NCI-H1105 treated with DMSO at 0.1 percent for 48 hours (cell line): ENCODE measurements at places on chromosomes 4 and X.
A peak's percentile ranks its signal among the peaks of the same experiment; 100 is the strongest.

DNA sequence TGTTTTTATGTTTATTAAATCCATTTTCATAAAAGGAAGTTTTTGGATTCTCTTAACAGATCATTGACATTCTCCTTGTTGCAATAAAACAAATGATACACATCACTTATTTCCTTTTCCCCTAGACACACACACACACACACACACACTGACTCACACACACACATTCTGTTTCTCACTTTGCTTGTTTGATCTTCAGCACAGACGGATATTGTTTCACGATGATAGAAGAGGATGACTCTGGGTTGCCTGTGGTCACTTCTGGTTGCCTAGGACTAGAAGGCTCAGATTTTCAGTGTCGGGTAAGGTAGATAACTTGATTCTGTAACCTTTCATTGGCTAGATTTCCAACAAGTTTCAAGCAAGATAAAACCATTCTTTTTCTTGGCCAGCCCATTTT lies 356.8 kb downstream of the BMPR1B start:
- DNase-seq: no peak

DNA sequence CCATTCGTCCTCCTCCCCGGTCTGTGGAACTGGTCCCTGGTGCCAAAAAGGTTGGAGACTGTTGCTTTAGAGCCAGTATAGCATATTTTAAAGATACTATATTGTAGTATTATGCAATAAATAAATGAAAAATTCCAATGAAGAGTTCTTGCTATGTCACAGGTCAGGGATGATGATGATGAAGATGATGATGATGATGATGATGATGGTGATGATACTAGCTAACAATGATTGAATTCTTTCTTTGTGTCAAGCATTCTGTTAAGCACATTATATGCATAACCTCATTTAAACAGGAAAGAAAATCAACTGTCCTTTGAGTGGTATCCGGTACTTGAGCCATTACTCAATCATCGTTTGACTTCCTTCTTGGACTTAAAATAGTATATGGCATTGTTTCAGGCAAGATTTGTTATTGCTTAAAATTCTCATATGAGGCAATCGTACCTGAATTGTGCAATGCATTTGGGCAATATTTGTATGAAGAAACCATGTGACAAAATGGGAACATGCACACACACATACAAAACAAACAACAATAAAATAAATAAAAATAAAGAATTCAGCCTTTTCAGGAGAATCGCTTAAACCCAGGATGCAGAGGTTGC lies 22.8 kb upstream of the TLR2 start:
- DNase-seq: no peak

- DNase-seq: no peak
These were observed 57.2 kb downstream of the IRF2 start for GRCh38 chr4:184416913-184417734.

DNA sequence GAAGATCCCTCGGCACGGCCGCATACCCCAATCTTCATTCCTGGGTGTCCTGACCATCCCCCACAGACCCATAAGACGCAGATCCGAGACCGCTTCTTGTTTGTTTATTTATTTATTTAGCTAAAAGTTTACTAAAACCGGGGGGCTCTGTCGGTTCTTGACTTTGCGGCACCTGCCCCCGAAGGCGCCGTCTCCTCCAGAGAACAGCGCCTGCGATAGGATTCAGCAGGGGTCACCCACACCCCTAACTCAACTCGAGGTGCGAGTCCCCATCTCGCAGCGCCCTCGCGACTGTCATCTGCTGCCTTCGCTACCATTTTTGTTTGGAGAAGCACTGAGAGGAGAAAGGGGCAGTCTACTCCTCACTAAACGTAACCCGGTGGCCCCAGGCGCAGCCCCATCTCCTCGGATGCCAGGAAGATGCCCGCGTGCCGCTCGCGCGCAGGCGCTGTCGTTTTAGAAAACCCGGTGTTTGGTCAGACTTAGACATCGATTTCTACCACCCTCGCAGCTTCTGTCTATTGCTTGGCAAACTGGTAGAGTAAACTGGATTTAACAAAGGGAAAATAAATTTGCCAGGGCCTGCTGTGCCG lies 18.9 kb upstream of the GPR101 start:
- DNase-seq: peak; percentile 48

DNA sequence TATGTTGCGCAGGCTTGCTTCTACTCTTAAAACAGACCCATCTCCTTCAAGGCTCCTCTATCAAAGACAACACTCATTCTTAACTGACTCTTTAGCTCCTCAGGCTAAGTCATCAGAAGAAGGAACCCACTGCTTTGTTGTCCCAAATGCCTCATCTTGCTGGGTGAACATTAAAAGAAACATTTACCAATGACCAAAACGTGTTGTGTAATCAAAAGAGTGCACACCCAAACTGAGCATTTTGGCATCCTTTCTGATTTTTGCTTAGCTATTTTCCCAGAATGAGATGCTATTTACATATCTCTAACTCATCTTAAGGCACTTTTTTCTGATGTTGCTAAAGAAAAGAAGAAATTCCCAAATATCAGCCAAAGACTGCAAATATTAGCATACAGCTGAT lies 131.7 kb upstream of the VCX3A start:
- DNase-seq: no peak

DNA sequence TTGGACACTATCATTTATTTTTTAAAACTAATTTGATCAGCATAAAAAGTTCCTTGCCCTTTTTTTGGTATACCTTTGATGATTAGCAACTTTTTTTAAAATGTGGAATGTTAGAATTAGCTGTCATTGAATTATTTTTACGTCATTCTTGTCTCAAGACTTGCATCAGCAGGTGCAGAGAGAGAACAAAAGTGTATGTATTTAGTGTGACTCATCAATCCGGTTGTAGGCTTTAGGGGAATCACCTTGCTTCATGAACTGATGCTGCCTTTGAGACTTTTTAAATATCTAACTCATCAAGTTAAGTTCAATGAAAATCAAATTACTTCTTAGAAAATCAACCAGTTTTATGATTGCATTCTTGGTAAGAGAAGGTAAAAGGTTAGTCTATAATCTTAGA lies 125.1 kb downstream of the ARX start:
- DNase-seq: no peak

DNA sequence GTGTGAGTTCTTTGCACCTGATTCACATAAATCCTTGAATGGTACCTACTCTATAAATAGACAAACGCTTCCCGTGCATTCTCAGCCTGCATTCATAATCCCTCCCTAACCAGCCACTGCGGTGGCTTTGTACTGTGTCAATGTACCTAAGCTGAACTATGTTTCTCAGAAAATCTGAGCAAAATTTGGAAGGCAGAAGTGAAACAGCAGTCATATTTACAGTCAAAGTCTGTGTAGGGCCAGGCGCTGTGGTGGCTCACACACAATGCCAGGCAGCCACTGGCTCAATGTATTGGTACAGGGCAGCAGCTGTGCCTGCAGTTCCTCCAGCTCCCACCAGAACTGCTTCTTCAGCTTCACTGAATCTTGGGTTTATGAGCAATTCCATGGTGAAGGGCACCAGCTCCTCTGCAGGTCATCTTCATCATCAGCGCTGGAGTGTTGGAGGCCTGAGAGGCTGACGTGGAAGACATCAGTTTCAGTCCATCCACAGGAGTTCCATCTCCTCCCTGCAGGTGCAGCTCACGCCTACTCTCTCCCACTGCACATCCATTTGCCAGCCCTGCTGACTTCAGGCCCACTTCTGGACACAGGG lies 32.3 kb upstream of the IRF2 start:
- no peak for DNase-seq

DNA sequence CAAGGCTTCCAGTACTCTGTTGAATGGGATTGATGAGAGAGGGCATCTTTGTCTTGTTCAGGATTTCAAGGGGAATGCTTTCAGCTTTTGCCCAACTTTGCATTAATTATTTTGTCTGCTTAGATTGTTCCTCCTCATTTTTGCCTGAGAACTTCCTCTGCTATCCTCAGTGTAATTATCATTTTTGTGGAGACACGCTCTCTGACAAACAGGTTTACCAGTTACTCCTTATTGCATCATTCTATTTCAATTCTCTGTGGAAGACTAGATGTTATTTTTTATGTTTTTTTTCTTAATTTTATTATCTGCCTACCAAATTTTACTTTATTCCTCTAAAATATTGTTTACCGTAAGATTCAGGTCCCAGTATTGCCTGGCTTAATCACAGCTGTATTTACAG lies 349.2 kb downstream of the ADGRL3 start:
- no peak for DNase-seq

DNA sequence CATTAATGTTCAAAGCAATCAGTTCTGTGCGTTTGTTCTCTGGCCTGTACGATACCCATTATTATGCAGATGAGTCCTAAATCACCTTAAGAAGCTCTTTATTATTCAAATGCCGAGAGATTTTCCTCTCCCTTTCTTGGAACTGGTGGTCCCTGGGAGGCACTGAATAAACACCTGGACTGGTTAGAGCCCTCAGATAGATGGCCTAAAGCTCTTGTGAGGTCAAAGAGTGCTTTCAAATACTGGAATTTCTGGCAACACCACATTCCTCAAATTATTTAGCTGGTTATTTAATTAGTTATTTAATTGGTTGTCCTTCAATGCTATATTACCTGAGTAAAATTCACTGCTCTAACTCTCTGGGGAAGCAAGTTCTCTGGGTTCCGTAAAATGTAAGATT lies 3.0 kb downstream of the ARHGEF38 start:
- no peak for DNase-seq

- no peak for DNase-seq
These were observed 220.1 kb downstream of the PDGFC start for GRCh38 chr4:156751486-156751885.

- no peak for DNase-seq
These were observed 550.3 kb downstream of the RAB28 start for GRCh38 chr4:12933760-12934221.

DNA sequence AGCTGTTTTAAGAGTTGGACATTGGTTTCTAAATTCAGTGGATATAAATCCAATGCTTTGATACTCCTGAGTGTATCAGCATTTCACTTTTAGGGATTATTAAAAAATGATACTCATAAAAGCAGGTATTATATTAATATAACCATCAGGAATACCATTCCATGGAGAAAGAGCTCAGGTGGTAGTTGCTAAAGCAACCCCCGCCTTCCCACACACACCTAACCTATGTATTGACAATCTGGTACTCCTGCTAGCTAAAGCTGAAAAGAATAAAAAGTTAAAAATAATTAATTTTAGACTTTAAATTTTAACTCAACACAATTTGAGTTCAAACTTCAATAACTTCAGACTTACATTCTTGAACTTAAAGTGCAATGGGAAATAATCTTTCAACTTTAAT lies 717.1 kb upstream of the HS3ST1 start:
- no peak for DNase-seq

DNA sequence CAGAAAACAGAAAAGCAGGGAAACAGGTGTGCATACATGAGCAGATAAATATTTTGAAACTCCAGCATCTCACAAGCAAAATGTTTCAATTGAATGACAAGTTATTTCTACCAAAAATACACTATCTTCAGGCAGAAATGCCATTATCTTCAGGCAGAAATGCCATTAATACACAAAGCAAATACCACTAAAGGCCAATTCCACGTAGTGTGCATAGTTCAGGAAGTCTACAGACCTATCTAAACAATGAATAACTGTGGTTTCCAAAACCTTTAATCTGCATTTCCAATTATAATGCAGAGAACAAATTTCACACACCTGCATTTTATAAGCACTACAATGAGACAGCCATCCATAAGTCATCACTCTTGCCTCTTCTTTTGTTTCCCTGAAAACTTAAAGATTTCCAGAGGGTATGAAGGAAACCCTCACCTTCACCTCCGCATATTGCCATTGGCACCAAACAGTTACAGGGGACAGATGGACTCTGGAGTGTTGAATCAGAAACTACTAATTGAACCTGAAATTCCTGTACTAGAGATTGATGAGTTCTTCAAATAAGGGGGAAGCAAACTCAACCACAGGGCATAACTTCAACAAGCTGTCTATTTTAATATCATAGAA lies 179.0 kb downstream of the PDGFC start:
- DNase-seq: no peak

DNA sequence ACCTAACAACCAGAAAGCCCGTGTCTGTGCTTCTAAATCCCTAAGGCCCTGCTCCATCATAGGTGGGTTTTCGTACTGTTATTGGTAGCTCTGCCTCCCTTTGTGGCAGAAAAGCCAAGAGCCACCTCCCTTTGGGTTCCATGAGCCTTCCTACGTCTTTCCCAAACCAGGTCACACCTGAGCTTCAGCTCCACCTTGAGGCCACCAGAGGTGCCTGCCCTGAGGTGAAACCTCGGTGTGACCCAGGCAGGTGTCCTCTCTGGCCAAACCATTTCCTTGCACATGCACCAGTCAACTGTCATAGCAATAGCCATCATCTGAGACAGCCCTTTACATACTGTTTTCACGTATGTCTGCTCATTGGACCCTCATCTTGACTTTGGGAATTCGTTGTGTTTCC lies 188.0 kb upstream of the RBPJ start:
- no peak for DNase-seq

DNA sequence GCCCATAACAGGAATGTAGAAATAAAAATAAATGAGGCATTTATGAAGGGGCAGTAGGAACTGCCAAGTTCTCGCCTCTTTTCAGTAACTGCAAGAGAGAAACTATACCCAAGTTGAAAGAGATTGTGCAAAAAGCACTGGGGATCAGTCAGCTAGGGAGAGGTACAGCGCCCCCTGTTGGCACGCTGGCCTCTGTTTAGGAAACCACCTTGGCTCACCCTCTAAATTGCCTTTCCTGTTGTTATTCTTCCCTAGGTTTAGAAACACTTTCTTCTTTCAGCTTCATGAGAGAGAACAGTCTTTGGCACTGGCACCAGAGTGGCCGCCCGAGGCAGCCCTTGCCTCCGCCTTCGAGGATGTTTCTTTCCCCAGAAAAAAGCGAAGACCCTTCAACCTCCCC lies 348.5 kb downstream of the MID1IP1 start:
- peak; percentile 13 for DNase-seq

GRCh38 chrX:112306027-112306426 lies 223.5 kb upstream of the TRPC5 start:
- no peak for DNase-seq
